ENCODE measurements at places on chromosomes 4 and X.
A peak's percentile ranks its signal among the peaks of the same experiment; 100 is the strongest.

- no peak for DNase-seq
These were observed 753.6 kb downstream of the RAPGEF2 start for GRCh38 chr4:159856451-159856850.

DNA sequence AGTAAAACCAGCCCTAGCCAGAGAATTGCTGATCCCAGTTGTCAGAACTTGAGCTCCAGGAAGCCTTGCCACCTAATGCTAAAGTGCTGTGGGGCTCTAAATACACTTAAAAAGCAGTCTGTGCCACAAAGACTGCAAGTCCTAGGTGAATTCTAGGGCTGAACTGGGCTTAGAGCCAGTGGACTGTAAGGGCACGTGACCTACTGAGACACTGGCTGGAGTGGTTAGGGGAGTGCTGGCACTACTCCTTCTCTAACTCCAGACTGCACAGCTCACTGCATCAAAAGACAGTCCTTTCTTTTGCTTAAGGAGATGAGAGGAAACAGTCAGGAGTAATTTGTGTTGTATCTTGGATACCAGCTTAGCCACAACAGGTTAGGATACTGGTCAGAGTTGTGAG lies 1240.2 kb downstream of the FAM133A start:
- no peak for DNase-seq

- no peak for DNase-seq
These were observed 164.0 kb downstream of the ASMT start for GRCh38 chrX:1778817-1779216.

- no peak for DNase-seq
These were observed 387.5 kb upstream of the PPP1R2C start for GRCh38 chrX:43165343-43165920.

DNA sequence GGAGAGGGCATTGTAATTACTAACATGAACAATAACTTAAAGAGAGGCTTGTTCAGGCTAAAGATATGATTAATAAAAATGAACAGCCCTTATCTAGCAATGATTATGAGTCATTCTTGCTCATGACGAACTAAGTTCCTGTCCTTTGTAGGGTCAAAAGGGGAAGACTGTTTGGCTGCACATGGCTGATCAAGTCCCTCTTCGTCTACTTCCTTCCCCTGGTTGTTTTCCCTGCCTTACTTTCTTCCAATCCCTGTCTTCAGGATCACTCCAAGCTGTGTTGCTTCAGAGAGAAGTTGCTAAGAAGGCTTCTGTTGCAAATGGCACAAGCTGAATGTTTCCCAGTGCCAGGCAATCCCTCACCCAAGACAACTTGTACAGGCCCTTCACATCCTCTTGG lies 115.0 kb upstream of the HS3ST1 start:
- peak; percentile 93 for DNase-seq

GRCh38 chr4:42397635-42398170 lies 415 bp downstream of the SHISA3 start:
- no peak for DNase-seq

DNA sequence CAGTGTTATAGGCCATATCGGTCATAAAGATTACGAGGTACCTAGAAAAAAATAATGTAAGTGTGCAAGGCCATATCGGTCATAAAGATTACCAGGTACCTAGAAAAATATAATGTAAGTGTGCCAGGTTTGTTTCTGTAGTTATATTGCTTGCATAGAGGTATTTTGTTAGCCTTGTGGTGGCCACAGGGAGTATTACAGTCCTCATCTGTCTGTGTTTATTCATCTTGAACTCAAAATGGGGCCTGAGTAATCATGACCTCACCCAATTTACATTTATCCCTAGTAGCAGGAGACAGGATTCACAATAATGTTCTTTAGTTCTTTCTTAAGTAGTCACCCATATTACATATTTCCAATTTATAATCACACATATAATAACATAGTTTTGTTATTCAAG lies 459.7 kb downstream of the MID1IP1 start:
- no peak for DNase-seq

DNA sequence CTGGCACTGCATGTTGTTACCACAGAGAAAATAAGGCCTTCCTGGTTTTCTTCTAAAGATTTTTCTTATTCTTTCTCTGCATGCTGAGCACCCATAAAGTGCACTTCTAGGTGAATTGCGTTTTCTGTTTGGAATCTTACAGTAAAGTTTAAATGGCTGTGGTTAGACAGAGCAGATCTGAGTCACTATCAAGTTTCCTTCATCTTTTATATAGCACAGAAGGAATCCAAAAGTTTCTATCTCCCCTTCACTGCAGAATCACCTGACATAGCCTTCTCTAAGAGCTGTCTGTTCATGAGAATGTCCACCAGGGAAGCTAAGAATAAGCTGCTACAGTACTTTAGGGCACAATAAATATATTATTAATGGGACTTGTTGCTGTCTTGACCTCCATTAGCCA lies 455.5 kb upstream of the FAM241A start:
- DNase-seq: peak; percentile 8

GRCh38 chr4:7252510-7253340 lies 60.4 kb downstream of the SORCS2 start:
- DNase-seq: no peak

DNA sequence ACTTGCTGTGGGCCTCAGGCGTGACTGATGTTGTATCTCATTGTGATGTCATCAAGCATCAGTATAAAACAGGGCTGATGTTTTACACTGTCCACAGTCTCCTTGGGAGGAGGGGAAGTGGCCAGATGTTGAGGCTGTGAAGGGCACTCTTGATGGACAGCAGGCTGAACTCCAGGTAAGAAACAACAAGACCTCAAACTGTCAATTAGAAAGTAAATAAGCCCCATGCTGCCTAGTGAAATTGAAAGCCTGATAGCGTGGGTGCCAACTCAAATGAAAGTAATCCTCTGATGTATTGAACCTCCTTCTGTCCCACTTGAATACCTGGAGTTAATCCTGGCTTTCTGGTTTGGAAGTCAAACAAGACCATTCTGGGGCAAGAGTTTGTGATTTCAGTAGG lies 19.7 kb downstream of the VSIG1 start:
- no peak for DNase-seq

DNA sequence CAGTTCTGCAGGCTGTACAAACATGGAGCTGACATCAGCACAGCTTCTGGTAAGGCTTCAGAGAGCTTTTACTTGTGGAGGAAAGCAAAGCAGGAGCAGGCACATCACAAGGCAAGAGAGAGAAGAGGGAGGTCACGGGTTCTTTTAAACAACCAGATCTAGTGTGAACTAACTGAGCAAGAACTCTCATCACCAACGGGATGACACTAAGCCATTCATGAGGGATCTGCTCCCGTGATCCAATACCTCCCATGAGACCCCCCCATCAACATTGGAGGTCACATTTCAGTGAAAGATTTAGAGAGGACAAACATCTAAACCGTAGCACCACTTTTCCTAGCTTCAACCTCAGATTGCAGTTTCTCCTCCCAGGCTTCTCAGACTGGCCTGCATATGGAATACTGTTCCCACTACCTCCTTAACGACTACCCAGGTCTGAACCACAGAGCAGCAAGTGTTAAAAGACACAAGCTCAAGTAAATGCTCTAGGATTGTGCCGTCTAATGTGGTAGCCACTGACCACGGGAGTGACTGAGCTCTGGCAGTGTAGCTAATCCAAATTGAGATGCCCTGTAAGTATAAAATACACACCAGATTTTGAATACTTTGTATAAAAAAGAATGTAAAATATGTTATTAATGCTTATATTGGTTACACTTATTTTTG lies 192.7 kb downstream of the PTTG2 start:
- no peak for DNase-seq

Measured in fibroblast of the aortic adventitia (primary cell).